Right lung (tissue), 10 donors: ENCODE measurements at places on chromosomes 12 and 14. TPM values are rescaled to one million over a fixed set of nuclear protein-coding genes. Genes with fewer than 3 reads are reported as not detected.
A peak's percentile ranks its signal among the peaks of the same experiment; 100 is the strongest.

DNA sequence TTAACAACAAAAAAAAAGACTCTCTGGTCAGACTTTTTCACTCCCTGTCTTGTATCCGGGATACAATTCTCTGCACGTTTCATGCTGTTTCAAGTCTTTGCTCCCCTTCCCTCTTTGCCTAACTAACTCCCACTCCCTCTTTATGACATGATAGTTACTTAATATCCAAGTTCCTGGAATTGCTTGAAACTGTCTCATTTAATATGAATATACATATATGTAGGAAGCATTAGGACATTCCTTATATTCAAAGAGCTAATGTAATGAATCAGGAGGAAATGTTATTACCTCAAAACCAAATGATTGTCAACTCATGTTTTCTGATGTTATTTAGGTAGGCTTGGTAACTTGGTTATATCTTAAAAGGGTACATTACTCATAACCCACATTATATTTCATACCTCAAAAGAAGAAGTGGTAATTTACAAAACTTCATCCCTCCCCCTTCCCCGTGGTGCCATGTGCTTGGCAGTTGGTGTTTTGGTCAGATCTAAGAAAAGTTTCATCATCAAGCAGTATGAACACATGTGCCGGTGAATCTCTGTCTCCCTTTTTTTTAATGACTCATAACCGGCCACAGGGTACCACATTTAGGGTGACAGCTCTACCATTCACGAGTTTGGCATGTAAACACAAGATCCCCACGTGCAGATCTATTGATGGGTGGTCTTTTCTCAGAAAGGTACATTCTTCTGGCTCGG lies 56.5 kb downstream of the HCAR2 start:
- no peak for DNase-seq

GRCh38 chr14:81342850-81343580 lies 57.1 kb downstream of the STON2 start:
- no peak for DNase-seq

GRCh38 chr14:63573581-63573980 lies 30.4 kb upstream of the PPP2R5E start:
- no peak for DNase-seq

DNA sequence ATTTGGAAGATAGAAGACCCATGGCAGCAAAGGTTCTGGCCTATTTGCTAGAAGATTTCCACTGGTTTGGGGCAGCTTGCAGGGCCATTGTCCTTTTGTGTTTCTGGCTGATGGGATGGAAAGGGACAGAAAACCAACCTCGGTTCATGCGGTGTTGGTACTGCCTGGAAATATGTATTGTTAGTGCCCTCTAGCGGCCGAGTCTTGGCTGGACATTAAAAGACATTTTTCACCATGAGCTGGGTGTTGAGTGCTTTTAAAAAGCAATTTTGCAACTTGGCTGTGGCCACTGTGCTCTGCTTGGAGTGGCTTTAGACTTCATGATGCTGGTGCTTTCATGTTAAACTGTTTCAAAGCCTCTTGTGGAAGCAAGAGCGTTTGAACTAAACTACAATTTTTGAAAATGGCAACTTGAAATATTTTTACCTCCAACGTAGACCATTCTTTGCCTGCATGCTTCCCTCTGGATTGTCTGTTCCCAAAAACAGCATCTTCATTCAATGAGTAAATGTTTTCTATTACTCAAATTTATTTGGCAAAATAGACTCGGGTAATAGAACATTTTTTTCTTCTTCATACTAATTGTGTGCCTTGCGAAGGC lies 102.7 kb upstream of the TBX5 start:
- DNase-seq = peak; percentile 79

DNA sequence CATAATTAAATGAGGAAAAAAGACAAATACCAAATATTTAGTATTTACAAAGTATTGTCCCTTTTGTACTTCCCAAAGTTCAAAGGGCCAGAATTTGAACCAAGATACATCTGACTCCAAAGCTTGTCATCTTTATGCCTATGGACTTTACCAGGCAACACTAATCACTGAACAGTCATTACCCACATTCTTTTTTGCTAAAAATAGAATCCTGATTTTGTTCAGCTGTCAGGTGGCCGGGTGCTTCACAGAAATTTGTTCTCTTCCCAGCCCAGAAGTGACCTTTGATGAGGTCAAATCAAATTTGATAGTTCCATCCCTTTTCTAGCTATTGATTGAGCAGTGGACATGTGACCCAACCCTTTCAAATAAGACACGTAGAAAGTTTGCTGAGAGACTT lies 121.6 kb downstream of the LLPH start:
- DNase-seq = no peak

- DNase-seq = no peak
Measured at GRCh38 chr12:18479256-18479655, 217.9 kb downstream of the PIK3C2G start.

DNA sequence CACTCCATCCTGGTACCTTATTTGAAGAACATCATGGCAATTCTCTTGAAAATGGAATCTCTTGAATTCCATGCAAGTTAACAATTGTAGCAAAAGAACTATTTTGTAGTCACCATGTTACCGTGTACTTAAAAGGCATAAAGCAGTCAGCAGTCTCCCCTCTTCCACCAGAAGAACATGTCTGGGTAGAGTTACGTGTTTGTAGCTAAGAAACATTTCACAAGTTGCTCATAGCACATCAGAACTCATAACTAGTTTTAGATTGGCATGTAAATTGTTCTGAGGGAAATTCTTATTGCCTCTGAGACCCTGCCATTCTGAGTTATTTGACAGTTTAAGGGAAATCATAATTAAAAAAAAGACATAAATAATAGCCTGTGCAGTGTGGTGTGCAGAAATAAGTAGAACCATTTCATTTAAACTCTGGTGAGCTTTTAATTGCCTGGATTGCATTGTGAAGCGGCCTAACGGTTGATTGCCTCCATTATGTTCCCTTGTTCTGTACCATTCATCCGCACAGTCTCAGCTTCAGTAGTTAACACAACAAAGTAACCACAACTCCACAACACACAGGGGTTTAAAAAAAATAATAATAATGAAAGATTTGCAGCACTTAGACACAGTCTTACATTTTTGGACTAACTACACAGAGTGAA lies 2.6 kb downstream of the LMO3 start:
- no peak for DNase-seq

- no peak for DNase-seq
Measured at GRCh38 chr12:3759878-3760277, 7.0 kb upstream of the CRACR2A start.

- DNase-seq = no peak
Measured at GRCh38 chr12:96774496-96775256, 132.4 kb upstream of the NEDD1 start.

GRCh38 chr14:58994130-58994529 lies 194.3 kb upstream of the DAAM1 start:
- DNase-seq = no peak

- DNase-seq = peak; percentile 59
Measured at GRCh38 chr12:49331380-49332222, 5.4 kb downstream of the C1QL4 start.

- no peak for DNase-seq
Measured at GRCh38 chr12:96131230-96131788, 62.9 kb upstream of the ELK3 start.

GRCh38 chr12:2858944-2859421 lies 2.1 kb upstream of the TEX52 start:
- DNase-seq = no peak

DNA sequence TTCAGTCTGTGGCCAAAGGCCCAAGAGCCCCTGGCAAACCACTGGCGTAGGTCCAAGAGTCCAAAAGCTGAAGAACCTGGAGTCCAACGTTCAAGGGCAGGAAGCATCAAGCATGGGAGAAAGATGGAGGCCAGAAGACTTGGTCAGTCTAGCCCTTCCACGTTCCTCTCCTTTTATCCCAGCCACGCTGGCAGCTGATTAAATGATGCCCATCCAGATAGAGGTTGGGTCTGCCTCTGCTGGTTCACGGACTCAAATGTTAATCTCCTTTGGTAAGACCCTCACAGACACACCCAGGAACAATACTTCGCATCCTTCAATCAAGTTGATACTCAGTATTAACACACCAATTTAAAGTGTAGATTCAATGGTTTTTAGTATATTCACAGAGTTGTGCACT lies 21.1 kb upstream of the OS9 start:
- DNase-seq = no peak

- DNase-seq = no peak
Measured at GRCh38 chr12:53977596-53978445, 3.1 kb upstream of the HOTAIR start.

DNA sequence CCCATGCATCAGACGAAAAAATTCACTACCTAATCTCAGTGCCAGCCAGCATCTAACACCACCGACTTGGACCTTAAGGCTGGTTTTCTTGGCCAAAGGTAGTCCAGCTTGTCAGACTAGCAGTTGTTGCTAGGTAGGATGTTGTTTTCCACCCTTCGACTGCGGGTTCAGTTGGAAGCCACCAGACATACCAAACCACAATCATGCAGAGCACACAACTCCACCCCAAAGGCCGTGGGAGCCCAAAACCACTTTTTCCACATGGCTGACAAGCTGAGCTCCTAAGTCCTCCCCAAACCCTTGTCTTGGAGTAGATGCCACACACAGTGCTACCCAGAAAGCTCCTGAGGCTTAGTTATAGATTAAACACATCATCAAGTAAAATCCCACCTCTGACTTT lies 46.8 kb downstream of the LRIG3 start:
- no peak for DNase-seq

DNA sequence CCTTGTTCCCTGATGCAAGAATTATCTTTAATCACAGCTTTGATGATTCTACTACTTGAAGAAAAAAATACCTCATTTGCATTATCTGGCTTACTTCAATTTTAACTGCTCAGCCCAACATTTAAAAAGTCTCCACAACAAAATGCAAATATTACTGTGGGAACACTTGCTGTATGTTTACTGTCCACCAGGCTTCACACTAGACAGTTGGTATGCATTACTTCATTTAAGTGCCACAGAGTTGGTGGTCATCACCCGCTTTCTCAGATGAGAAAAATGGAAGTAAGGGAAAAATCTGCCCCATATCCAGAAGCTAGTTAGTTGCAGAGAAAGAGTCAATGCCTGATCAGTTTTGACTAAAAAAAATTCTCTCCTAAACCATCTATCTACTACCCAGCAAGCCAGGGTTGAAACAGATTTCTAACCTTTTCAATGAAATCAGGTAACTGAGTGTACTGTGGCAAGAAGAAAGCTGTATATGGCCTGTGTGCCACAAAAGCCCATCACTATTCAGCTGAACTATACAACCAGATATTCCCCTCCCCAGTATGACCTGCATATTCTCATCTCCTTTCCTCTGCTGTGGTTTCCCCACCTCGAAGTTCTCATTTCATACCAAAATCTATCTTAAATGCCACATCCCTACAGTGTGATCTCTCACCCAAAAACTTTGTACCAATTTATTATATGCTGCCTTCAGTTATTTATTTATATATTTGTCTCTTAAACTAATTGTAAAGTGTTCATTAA lies 90.3 kb downstream of the ATP2B1 start:
- no peak for DNase-seq

- no peak for DNase-seq
Measured at GRCh38 chr14:51188566-51189185, 51.4 kb upstream of the TMX1 start.

- no peak for DNase-seq
Measured at GRCh38 chr12:47885012-47885501, 19.7 kb downstream of the VDR start.

DNA sequence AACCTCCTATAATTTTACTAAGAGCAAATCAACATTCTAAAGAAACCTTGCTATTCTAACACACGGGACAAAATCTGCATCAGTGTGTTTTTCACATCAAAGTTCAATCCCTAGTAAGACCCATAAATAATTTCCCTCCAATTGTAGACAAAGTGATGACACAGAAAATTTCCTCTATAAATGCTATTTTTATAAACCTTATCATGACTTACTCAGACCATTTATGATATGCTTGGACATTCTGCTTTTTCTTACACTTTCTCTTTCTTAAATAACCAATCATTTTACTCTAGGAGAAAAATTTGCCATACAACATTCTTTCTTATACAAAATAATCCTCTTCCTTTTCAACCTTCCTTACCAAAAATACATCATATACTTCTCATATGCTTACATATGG lies 67.0 kb downstream of the SDR9C7 start:
- DNase-seq = no peak

GRCh38 chr12:48510111-48510510 lies 15.3 kb upstream of the OR8S1 start:
- DNase-seq = no peak

GRCh38 chr14:76936483-76936882 lies 92.0 kb downstream of the IRF2BPL start:
- no peak for DNase-seq

- DNase-seq = no peak
Measured at GRCh38 chr14:32408018-32408417, 78.9 kb downstream of the AKAP6 start.

GRCh38 chr12:93098077-93098476 lies 169.0 kb upstream of the EEA1 start:
- no peak for DNase-seq

DNA sequence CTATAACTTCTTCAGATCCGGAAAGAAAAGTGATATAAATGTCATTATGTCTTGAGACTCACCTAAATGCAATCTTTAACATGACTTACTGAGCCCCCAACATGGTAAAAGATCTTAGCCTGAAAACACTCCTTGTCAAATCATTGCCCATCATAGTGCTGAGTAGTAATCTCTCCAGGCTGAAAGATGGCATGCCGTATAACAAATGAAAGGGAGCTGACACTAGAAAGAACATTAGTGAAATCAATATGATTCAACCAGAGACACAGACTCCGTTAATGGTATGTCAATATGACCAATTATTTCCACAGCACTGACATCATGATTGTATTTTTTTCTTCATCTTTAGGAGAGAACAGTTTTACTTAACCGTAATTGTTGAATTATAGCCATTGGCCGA lies 54.4 kb downstream of the BICD1 start:
- DNase-seq = no peak

GRCh38 chr12:54017878-54018467 lies 9.2 kb downstream of the HOXC8 start:
- DNase-seq = no peak

- no peak for DNase-seq
Measured at GRCh38 chr12:69036999-69037398, 104.0 kb upstream of the CPM start.

GRCh38 chr12:68340404-68341270 lies 8.5 kb upstream of the MDM1 start:
- no peak for DNase-seq

GRCh38 chr12:4648104-4648500 lies 749 bp downstream of the AKAP3 start:
- DNase-seq = no peak

- no peak for DNase-seq
Measured at GRCh38 chr12:43766291-43766690, 7.5 kb downstream of the IRAK4 start.

The RHOJ gene
- 60.0 TPM for polyA plus RNA-seq

The HAL gene
- 0.70 TPM for polyA plus RNA-seq

The IL22 gene
- polyA plus RNA-seq = not detected

The CLEC6A gene
- polyA plus RNA-seq = not detected

The RASSF8 gene
- polyA plus RNA-seq = 19.9 TPM

The WNT5B gene
- 6.9 TPM for polyA plus RNA-seq

The CISTR gene
- not detected for polyA plus RNA-seq

The LHX5 gene
- polyA plus RNA-seq = not detected

The TCTN2 gene
- polyA plus RNA-seq = 19.6 TPM

The ASIC1 gene
- 7.2 TPM for polyA plus RNA-seq

The COX8C gene
- 0.36 TPM for polyA plus RNA-seq

The ERP27 gene
- 11.3 TPM for polyA plus RNA-seq
